ENCODE measurements at places on chromosomes 2 and 18. TPM values are rescaled to one million over a fixed set of nuclear protein-coding genes. Genes with fewer than 3 reads are reported as not detected.

The EVA1A gene
- total RNA-seq = 11.5 TPM

The SEPTIN10 gene
- total RNA-seq = 69.1 TPM

The LAMA1 gene
- 99.8 TPM for total RNA-seq

The VSNL1 gene
- 0.61 TPM for total RNA-seq

The NTSR2 gene
- not detected for total RNA-seq

The CTAGE1 gene
- 0.07 TPM for total RNA-seq

The KCMF1 gene
- total RNA-seq = 62.2 TPM

The MERTK gene
- total RNA-seq = 27.3 TPM

The NYAP2 gene
- not detected for total RNA-seq

The MAPK4 gene
- total RNA-seq = 6.3 TPM

The ESPNL gene
- total RNA-seq = 0.38 TPM

The FRZB gene
- 13.0 TPM for total RNA-seq

The PRKAG3 gene
- 2.9 TPM for total RNA-seq

The SESTD1 gene
- total RNA-seq = 55.8 TPM

The ONECUT2 gene
- 0.51 TPM for total RNA-seq

The LRRTM4 gene
- total RNA-seq = 27.7 TPM

The OXER1 gene
- total RNA-seq = 7.5 TPM

The SIX2 gene
- 0.11 TPM for total RNA-seq

The MEP1B gene
- 0.18 TPM for total RNA-seq

The MAP4K3 gene
- 78.4 TPM for total RNA-seq

The RAB27B gene
- total RNA-seq = 1.3 TPM

The IL1A gene
- 3.9 TPM for total RNA-seq

The REG3A gene
- total RNA-seq = not detected

The MC4R gene
- not detected for total RNA-seq

The LYPD6 gene
- 16.2 TPM for total RNA-seq

The G6PC2 gene
- total RNA-seq = not detected

The VWA3B gene
- total RNA-seq = not detected

The PLEKHB2 gene
- 34.6 TPM for total RNA-seq
